ENCODE measurements at places on chromosomes 12 and 14.

DNA sequence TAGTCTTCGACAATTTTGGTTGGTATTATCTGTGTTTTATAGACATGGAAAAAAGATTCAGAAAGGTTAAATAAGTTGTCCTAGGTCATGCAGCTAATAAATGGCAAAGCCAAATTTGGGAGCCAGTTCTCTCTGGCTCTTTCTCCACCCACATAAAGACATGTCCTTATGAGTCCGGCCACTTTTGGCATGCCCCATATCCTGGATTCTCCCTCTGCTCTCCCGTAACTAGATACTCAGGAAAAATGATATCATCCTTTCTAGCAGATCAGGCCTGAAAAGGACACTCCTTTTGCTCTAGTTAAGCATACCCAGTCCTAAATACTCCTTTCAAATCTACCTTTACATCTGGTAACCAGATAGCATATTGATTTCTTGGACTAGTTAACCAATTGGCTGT is 64.4 kb downstream of the TTLL5 start:
- DNase-seq: peak; percentile 27

DNA sequence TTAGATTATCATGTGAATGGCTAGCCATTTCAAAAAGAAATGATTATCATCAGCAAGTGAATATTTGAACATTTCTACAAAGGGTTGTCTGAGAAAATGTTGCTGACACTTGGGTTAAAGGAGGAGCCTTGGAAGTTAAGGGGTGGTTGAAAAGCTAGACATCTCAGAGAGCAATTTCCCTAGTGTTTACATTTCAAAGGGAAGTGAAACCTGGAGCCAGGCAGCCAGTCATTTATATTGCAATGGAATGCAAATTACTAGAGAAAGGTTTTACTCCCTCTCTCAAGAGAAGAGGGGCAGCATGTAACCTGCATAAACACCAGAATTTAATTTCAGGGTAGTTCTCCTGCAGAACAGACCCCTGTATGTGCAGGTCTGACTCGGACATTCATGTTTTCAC is 279.0 kb downstream of the SLC16A7 start:
- DNase-seq: no peak

- no peak for DNase-seq
These were observed 869 bp upstream of the NOVA1 start for GRCh38 chr14:26598672-26599131.

DNA sequence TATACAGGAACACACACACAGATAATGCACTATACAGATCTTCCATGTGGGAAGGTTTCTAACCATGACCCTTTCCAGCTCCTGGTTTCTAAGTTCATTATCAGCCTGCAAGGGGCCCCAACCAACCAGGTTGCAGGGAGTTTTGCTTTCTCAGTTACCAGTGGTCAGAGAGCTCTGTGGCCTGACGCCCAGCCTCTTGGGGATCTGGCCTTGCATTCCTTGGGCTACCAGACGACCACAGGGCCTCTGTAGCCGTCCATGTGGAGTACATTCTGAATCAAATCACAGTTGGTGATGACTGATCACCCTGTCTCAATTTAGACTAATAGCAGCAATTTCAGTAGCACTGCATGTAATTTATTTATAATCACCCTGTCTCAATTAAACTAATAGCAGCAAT is 47.5 kb downstream of the PAH start:
- no peak for DNase-seq

- DNase-seq: peak; percentile 60
These were observed 120.1 kb upstream of the MAX start for GRCh38 chr14:65222440-65222858.

DNA sequence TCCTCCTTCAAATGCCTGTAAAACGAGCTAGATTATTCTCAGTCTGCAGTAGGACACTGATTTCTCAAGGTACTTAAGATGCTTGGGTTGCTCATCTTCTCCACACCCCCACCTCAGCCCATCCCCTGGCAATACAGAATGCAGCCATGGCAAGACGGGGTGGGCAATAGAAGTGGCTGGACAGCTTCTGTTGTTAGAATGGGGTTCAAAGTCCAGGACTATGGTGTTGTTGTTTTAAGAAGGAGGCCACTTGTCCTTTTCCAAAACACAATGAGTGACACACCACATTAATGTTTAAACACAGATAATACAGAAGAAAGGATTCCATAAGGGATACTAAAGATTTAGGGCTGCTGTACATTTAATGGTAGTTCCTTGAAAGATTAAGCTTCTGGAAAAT is 188.9 kb upstream of the BCL2L14 start:
- DNase-seq: no peak

- DNase-seq: peak; percentile 97
These were observed 46.0 kb downstream of the YEATS4 start for GRCh38 chr12:69405566-69405865.

- no peak for DNase-seq
These were observed 418.5 kb downstream of the TMEM121 start for GRCh38 chr14:105944632-105945610.

GRCh38 chr14:35300228-35300627 is 8.0 kb downstream of the PSMA6 start:
- no peak for DNase-seq

All from epithelial cell of esophagus (primary cell).